ENCODE measurements at places on chromosomes 1 and 21.
A peak's percentile ranks its signal among the peaks of the same experiment; 100 is the strongest.

GRCh38 chr1:170217517-170218256 is 71.9 kb downstream of the NTMT2 start:
- DNase-seq, result no peak

DNA sequence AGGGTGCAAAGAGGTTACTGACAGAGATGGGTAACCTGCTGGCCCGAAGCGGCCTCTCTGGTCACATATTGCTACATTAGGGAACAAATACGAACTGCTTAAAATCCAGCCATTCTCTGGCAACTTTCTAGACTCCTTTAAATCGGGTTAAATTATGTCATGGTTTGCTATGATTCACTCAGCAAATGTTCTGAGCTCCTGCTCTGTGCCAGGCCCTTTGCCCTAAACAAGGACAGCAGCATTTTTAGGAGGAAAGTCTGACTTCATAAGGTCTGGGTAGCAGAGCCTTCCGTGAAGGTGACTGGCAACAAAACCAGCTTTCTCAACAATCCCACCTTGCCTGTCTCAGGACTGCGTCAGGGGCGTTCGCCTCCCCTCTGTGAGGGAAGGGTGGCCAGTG is 15.4 kb downstream of the ZP4 start:
- no peak for DNase-seq

- DNase-seq, result no peak
Observed at GRCh38 chr1:116325922-116326321, 47.1 kb upstream of the ATP1A1 start.

- no peak for DNase-seq
Observed at GRCh38 chr21:25635310-25635709, 3.7 kb upstream of the JAM2 start.

DNA sequence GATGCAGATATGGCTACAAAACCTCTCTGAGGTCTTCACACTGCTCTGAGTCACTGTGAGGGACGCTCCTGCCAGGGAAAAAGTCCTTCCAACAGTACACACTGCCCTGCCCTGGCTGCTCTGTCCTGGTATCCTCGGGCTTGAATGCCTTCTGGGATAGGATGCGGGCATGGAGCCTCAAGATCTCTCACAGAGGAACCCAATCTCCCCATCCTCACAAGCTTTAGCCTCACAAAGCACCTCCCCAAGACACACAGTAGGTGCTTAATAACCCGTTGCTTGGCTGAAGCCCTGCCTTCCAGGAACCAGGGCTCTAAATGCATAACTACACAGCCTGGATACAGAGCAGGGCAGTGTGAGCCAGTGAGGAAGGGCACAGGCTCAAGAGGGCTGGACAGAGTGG is 9.2 kb downstream of the RAP1GAP start:
- no peak for DNase-seq

DNA sequence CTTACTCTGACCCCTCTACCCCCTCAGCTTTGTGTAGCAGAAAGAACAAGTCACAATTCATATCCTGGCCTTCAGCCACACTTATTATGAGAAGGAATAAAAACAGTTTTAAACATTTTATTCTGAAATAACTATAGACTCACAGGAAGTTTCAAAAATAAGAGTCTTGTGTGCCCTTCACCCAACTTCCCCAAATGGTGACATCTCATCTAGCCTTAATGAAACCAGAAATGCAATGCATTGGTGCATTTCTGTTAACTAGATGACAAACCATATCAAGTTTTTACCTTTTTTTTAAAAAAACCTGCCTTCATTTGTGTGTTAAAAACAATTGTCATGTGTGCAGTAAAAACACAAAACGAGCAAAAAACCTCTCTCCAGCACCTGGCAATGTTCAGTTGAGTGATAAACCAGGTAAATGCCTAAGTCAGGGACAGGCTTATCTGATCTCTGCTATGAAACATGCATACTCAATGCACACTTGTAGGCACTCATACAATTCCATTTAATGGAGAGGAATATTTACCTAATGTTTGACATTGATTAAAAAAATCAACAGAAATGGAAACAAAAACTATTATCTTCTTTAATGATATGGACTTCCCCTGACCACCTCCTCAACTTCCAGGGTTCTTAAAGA is 51.5 kb downstream of the SH3BGR start:
- no peak for DNase-seq

DNA sequence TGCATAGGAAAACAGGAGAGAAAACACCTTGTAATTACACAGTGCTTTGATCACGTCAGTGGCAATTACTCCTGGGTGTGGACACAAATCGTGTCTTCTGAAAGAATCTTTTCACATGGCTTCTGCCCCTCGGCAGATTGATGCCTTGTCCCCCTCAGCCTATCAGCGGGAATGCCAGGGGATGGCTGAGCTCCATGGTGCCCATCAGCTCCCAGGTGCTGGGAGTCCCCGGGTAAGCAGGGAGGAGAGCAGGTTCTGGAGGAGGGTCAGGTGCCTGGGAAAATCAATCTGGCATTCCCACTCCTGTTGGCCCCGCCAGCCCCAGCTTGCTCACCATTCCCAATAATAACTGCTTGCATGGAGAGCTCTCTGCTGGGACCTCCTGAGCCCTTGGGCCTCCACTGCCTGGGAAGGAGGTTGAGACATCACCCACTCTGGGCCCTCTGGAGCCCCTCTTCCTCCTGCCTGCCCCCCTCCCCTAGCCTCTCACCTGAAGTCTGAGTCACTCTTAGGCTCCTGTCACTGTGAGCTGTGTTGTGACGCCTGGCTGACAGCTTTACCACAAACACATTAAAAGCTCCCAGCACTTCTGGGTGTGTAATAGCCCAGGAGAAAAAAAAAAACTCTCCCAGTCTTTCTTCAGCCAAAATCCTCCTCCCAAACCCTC is 4.9 kb downstream of the CAMK2N1 start:
- DNase-seq, result no peak

GRCh38 chr1:171595324-171595723 is 26.7 kb upstream of the MYOCOS start:
- DNase-seq, result no peak

DNA sequence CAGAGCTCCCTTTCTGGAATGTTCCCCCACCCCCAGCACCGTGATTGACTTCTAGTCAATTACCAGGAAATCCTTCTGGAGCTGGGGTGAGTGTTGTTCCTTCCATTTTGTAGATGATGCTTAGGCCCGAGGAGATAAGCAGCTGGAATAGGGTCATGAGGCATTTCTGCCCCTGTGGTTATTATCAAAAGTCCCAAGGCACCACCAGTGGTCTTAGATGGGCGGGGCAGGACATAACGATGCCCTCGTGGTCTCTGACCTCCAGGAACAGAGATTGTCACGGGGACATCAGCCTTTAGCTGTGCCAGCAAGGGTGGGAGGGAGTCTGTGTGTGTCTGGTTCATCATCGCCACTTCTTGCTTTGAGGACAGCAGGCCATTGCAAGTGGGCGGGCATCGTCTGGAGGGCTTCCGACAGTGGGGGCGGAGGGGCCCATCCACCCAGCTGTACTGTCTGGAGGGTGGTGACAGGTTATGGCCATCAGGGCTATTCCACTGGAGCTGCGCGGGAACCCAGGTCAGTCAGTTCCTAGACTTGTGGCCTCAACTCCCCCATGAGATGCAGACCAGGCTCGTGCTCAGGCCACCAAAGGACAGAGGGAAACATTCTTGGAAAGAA is 22.6 kb downstream of the TNFRSF8 start:
- no peak for DNase-seq

DNA sequence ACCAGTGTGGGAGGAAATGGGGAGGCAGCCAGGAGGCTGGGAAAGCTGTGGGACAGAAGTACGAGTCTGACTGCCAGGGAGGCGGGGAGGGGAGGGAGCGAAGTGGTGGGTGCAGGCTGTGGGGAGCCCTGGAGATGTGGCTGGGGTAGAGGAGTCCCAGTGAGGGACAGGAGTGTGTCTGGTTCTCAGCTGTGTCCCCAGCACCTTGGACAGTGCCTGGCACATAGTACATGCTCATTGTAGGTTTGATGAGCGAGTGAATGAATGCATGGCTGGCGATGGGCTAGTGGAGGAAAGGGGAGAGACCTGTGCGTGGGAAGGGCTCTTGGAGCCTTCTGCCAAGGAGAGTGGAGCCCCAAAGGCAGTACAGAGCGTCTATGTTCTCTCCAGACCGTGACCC is 104.1 kb downstream of the SIK1 start:
- no peak for DNase-seq

DNA sequence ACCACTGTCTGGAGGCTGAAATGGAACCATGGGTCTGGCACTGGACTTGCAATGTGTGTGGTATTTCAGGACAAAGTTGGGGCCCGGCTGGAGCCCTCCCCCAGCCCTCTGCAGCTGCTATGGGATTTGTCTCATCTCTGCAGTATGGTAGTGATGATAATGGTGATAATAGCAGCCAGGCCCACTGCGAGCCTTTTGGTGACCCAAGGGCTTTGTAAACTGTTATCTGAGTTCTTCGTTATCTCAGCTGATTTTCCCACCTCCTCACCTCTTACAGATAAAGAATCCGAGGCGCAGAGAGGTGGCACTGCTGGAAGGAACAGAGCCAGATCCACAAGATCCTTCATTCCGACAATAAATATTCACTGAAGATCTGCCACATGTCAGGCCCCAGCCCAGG is 11.7 kb upstream of the WNT4 start:
- DNase-seq, result no peak

- no peak for DNase-seq
Observed at GRCh38 chr1:4597020-4597419, 57.4 kb upstream of the AJAP1 start.

DNA sequence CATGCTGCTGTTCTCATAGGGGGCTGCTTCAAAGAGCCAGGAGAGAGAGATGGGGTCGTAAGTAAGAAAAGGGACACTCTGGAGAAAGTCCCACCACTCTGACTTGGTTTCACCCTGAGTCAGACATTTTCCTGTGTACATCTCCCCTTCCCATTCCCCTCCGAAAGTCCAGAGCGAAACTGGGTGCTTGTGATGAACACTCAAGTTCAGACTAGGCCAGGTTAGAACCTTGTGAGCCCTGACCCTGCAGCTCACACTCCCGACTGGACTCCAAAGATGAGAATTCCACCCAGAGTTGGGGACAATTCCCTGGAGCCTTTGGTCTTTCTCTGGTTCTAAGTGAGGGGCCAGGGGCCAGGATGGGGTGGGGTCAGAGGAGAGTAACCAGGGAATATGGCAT is 139.5 kb downstream of the CNIH3 start:
- no peak for DNase-seq

GRCh38 chr1:55981010-55981650 is 598.2 kb downstream of the PLPP3 start:
- no peak for DNase-seq

DNA sequence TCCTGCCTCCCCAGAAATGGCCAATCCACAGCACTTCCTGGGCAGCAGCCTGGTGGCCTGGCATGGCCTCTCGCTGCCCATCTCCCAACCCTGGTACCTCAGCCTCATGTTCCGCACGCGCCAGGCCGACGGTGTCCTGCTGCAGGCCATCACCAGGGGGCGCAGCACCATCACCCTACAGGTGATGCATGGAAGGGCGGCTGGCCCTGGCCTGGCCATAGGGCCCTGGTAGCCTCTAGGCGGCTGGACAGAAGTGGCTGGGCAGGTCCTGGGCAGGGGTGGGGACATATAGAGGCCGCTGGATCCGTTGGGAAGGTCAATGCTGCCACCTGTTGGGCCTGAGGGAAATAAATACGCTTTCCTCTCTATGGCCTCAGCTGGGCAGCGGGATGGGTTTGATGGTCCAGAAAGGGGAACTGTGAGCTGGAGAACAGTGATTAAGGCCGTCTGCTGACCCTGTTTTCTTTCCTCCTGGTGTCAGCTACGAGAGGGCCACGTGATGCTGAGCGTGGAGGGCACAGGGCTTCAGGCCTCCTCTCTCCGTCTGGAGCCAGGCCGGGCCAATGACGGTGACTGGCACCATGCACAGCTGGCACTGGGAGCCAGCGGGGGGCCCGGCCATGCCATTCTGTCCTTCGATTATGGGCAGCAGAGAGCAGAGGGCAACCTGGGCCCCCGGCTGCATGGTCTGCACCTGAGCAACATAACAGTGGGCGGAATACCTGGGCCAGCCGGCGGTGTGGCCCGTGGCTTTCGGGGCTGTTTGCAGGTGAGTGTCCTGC is 14.4 kb downstream of the CELSR2 start:
- peak; percentile 80 for DNase-seq
